ENCODE measurements at places on chromosomes 3 and 15.

GRCh38 chr3:33167716-33168336 is 50.8 kb downstream of the SUSD5 start:
- DNase-seq, result no peak

- no peak for DNase-seq
Observed at GRCh38 chr3:5423076-5423475, 235.6 kb downstream of the EDEM1 start.

- DNase-seq, result no peak
Observed at GRCh38 chr3:49607105-49607591, 52.9 kb downstream of the BSN start.

DNA sequence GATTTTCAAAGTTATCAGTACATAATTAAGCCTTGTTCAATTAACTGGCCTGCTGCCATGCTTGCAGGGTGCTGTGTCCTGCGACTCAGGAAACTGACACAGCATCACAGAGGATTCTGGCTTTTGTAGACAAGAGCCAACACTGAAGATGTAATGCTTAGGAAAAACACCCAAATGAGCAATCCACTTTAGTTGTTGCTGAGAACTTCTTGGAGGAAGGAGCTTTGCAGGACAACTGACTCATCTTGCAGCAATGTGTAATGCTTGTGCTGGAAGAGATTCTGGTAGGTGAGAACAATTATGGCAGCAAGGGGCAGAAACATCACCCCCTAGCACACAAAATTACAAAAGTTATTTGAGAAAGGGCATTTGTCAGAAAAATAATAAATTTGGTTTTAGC is 67.6 kb downstream of the NLGN1 start:
- peak; percentile 13 for DNase-seq

DNA sequence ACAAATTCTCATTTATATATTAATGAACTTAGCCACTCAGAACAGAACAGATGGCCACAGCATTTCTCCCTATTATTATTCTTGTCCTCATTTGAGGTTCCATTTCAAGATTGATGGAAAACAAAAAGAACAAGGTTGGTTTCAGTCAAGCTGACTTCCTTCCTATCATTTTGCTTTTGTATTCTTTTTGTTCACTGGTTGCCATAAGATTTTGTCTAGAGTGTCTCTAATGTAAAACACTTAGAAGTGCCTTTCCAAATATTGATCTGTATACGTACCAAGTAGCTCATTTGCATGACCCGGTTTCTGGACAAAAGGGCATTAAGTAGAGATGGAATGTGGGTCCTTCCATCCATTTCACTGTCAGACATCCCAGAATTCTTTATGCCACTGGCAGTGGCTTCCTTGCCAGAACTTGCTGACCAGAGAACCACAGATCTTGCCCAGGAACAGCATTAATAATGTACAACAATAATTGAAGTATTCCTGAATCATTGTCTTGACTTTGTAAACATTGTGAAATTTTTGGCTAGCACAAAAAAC is 63.8 kb downstream of the PEX5L start:
- no peak for DNase-seq

DNA sequence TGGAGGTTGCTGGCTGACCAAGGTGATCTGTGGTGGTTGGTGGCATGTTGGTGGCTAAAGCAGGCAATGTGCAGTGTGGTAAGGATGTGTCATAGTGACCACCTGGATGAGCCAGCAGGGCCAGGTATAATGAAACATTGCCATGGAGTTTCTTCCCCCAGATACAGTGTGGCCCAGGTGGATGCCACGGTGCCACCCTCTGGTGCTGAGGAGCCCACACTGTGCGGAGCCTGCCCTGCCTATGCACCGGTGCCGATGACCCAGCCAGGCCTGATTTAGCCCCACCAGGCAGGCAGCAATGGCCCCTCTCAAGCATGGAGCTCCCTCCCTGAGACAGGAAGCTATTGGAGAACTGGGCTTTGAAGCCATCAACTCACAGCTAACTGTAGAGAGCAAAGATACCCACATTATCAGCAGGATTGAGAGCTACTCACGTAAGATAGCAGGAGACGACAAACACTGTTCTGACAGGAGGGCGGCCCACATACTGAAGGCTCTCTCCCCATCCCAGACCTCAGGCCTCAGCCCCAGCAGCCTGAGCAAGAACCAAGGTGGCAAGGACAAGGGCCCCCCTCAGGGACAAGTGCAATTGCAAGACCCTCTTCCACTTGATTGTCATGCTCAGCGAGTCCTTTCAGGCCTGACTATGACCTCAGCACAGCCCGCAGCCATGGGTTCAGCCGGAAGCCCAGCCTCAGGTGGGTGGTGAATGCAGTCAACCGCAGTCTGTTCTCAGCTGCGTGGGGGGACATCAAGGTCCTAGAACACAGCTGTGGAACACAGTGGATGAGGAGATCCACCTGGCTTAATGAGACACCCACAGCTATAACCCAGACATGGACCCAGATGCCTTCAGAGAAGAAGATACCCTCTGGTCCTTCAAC is 82.8 kb upstream of the CDV3 start:
- no peak for DNase-seq

GRCh38 chr15:90959028-90959595 is 4.4 kb downstream of the RCCD1 start:
- no peak for DNase-seq

GRCh38 chr15:72421484-72421883 is 23.4 kb downstream of the TMEM202 start:
- DNase-seq, result no peak

DNA sequence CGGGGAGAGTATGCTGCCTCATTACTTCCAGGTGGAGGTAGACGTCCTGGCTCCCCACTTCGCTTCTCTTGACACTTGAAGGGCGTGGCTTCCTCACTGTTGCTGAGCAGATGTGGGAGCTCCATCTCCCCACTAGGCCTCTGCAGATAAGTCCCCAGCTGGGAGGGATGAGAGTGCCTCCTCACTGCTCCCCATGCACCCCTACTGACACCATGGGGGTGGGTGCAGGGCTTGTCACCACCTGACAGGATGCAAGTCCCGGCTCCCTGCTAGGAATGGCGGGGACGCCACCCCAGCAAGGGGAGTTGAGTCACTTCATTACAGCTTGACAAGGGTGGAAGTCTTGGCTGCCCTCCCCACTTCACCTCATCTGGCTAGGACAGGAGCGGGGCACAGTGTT is 36.8 kb upstream of the ATG7 start:
- DNase-seq, result no peak

DNA sequence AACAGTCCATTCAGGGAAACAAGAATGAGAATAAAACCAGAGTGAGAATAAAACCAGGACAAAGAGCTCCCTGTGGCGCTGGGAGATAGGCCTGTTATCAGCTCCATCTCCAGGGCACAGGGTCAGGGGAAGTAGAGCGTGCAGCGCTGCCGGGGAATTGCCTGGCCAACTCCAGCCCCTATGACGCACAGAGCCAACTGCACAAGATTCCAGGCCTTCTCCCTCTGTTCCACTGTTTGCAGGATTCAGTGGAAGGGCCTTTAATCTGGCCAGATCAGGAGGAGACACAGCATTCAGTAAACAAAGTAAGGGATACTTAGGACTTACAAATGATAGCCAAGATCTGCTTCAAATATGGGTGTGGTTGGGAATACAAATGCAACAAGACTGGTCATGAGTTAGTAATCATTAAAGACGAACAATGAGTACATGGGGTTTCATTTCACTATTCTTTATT is 49.4 kb downstream of the ITGB5 start:
- DNase-seq, result no peak

- no peak for DNase-seq
Observed at GRCh38 chr3:86037916-86038315, 953.0 kb downstream of the VGLL3 start.

DNA sequence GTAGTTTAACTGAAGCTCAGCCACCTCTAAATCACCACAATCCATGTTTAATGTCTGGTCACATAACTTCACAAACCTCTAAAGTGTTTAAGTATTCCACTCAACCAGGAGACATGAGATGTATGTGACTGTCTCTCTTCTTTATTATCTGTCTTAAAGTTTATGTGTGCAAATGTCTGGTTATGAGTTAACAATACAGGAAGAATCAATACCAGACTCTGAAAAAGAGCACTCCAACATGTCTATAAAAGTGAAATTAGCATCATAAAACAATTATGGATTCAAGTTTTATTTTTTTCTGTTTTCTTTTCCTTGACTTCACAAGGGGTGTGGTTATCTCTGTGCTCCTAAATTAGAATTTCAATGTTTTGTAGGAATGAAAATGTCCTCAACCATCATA is 44.8 kb upstream of the AGBL1 start:
- DNase-seq, result no peak

- DNase-seq, result no peak
Observed at GRCh38 chr3:178300441-178300959, 235.7 kb upstream of the KCNMB2 start.

GRCh38 chr15:97525809-97526208 is 434.7 kb upstream of the ARRDC4 start:
- no peak for DNase-seq

DNA sequence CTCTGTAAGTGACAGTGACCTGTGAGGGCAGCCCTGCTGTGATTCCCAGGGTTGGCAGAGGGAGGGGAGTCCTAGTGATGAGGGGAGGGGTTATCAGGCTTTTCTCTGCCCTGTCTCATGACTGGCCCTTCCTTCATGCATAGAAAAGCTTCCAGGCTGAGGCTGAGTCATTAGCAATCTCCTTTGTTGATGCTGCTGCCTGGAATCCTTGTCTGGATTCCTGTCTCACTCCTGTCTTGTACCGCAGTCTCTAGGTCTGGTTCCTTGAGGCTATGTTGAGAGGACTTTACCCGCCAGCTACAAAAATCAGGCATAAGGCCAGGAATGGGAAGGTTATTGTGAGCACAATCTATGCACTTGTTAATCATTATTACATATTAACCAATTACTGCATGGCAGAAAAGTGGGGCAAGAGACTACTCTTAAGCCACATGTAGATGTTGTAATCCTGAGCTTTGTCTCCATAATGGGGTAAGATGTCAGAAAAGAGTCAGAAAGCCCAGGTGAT is 7.2 kb downstream of the KLHL6 start:
- peak; percentile 93 for DNase-seq

DNA sequence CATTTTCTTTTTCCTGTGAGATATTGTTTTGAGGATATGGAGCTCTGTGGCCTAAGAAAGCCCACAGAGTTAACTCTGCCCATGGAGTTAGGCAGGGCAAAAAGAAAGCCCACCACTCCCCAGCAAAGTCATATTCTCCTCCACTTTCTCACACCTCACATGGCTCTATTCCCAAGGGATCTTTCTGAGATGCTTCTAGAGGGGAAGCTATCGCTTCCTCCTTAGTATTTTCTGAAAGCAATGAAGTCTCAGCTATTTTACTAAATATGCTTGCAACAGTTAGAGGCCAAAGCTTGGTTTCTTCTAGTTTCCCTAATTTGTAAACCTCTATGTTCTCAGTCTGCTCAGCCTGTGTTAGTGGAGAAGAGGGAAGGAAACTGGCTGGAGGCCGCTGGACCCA is 80.3 kb upstream of the EOMES start:
- DNase-seq, result no peak

- no peak for DNase-seq
Observed at GRCh38 chr3:122602011-122602710, 24.7 kb downstream of the PARP15 start.

- DNase-seq, result no peak
Observed at GRCh38 chr15:27292641-27293040, 321.7 kb downstream of the GABRG3 start.

DNA sequence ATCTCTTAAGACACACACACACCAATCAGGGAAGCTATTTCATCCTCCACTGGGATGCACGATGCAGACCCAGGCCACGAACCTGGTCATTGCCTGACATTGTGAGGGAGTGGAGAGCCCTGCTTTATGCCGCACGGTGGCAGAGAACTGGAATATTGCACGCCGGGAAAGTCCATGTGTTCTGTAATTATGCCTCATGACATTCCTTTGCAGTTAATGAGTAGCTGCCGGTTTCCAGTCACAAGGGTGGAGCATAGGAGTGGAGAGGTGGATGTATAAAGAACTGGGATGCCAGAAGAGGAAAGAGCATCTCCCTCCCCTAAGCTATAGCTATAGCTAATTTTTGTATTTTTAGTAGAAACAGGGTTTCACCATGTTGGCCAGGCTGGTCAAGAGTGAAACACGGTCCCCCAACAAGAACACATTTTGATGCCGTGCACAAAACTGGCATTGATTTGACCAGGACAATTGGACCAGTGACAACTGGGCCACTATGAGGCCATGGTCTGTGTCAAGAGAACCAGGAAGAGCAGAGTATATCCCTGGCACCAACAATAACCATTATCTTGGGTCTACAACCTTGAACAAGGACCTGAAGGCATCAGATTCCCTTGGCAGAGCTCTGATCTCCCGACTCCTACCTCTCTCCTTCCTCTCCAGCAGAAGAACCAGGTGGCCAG is 51.4 kb downstream of the SH3BP5 start:
- DNase-seq, result no peak

GRCh38 chr15:59191855-59192237 is 14.8 kb upstream of the LDHAL6B start:
- peak; percentile 87 for DNase-seq

GRCh38 chr3:188568736-188569135 is 414.8 kb downstream of the LPP start:
- no peak for DNase-seq

DNA sequence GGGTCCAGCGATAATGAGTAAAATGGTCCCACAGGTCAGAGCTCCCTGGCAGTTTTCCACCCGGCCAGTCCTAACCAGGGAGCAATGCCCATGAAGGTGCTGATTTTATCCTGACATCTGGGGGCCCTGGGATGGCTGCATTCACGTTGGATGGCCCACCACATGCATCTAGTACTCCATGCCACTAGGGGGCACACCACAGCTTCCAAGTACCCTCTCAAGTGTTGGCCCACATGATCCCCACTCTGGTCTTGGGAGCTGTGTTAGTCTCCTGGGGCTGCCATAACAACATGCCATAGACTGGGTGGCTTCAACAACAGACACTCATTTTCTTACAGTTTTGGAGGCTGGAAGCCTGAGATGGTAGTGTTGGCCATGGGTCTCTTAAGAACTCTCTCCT is 225.5 kb downstream of the SLCO3A1 start:
- DNase-seq, result peak; percentile 39

- no peak for DNase-seq
Observed at GRCh38 chr3:165462636-165463334, 266.6 kb upstream of the SLITRK3 start.

GRCh38 chr3:79729096-79729495 is 38.7 kb downstream of the ROBO1 start:
- DNase-seq, result peak; percentile 13

DNA sequence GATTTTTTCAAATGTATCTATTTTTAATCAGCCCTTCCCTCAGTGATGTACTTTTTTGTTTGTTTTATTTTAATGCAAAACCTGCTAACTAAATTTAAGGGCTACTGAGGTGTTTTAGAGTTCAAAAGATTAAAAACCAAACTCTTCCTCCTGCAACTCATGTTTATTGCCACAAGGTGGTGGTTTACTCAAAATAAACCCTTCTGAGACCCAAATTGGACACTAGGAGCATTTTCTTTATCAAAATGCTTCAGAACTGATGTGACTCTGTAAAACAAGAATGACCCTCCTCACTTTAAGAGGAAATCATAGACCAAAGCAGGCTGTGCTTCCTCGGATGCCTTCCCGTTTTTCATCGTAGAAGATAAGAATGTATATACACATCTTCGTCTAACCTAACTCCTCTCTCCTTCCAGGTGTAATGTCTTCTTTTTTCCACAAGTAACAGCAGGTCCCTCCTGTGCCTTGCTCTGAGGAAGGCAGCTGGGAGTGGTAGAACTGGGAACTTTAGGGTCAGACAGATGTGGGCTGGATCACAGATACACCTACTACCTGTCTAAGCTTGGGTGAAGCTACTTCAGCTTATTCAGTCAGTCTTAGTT is 2.9 kb upstream of the NME9 start:
- peak; percentile 29 for DNase-seq
